Thyroid gland (tissue), 4 donors: ENCODE measurements at places on chromosomes 1 and 21. TPM values are rescaled to one million over a fixed set of nuclear protein-coding genes. Genes with fewer than 3 reads are reported as not detected.

DNA sequence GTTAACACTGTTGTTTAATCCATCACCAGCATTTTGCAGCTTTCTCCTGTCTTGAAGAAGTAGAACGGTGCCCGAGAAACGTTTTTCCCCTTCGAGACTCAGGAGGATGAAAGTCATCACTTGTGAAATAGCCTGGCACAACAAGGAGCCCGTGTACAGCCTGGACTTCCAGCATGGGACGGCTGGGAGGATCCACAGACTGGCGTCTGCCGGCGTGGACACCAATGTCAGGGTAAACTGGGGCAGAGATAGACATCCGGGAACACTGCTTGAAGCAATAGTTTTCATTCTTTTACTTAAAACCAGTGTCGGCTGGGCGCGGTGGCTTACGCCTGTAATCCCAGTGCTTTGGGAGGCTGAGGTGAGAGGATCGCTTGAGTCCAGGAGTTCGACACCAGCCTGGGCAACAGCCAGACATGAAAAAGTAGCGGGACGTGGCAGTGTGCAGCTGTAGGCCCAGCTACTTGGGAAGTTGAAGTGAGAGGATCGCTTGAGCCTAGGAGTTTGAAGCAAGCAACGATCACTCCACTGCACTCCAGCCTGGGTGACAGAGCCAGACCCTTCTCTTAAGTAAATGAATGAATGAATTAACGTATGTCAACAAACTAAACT is 945 bp downstream of the CHAF1B start:
- H3K4me3 ChIP-seq = no peak overlapping the region
- no peaks in the 10 kb centered on the region for H3K27me3 ChIP-seq
- no peaks in the 10 kb centered on the region for H3K4me1 ChIP-seq
- no peak for DNase-seq

Gene FAM72C
- 0.54 TPM for total RNA-seq

GRCh38 chr1:26218906-26219494 is 15.0 kb upstream of the CEP85 start:
- H3K27me3 ChIP-seq = no peaks in the 10 kb centered on the region
- peak; percentile 97 for DNase-seq
- H3K4me1 ChIP-seq = peaks cover 12% of the 10 kb centered on the region
- peak overlapping the region; percentile 23 for H3K27ac ChIP-seq
- H3K4me3 ChIP-seq = no peak overlapping the region
- no peaks in the 10 kb centered on the region for H3K36me3 ChIP-seq

- H3K36me3 ChIP-seq = peaks cover 4% of the 10 kb centered on the region
- H3K4me1 ChIP-seq = no peaks in the 10 kb centered on the region
- H3K4me3 ChIP-seq = no peak overlapping the region
- no peaks in the 10 kb centered on the region for H3K27me3 ChIP-seq
These were observed 35.7 kb upstream of the CLSTN1 start for GRCh38 chr1:9859281-9860014.

Gene EPHX1
- 297 TPM for total RNA-seq

Gene UBL4B
- total RNA-seq = not detected

Gene GJA9
- total RNA-seq = not detected

DNA sequence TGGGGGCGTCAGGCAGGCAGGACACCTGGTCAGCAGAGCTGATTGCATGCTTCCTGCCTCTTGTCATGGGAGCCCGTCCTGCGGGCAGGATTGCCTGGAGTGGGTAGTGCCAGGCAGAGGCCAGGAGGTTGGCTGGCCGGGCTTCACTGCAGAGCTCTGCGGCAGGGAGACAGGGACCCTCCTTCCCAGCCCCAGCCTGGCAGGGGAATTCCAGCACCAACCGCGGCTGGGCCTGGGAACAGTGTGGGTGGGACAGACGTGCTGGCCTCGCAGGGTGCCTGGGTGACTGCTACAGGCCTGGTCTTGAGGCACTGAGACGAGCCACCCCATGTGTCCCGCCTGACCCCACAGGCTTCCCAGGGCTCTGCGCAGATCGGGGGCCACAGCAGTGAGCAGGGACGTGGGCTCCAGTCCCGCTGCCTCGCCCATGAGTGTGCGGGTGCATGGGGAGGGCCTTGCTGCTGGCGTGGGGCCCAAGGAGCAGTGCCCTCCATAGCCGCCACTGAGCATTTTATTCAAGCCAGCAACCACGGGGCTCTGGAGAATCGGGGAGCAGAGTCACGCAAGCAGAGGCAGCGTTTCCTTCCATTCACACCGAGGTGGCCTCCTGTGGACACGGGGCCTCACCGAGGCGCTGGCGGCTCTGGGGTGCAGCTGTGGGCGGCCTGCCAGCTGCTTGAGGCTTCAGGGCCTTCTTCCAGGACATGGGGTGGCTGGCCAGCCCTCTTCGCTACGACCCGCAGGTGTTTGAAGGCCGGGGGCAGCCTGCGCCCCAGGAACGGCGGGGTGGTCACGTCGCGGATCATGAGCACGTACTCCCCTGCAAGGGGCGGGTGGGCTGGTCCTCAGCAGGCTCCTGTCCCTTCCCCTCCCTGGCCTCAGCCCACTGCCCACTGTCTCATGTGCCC is 70.3 kb downstream of the MORN1 start:
- no peak overlapping the region for H3K4me3 ChIP-seq
- peak; percentile 52 for DNase-seq
- H3K27me3 ChIP-seq = no peaks in the 10 kb centered on the region
- H3K4me1 ChIP-seq = peaks cover 66% of the 10 kb centered on the region

Gene CNR2
- 0.11 TPM for total RNA-seq

Gene GON4L
- total RNA-seq = 47.9 TPM

DNA sequence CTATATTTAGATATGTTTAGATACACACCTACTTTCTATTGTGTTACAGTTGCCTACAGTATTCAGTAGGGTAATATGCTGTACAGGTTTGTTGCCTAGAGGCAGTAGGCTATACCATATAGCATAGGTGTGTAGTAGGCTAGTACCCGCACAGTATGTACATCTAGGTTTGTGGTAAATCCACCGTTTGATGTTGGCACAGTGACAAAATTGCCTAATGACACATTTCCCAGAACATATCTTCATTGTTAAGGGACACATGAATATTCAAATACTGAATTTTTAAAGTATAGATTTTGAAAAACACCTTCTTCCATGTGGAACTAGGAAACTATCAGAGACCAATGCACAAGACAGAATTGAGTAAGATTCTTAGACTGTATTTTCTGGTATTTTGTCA is 22.6 kb upstream of the PDC start:
- no peaks in the 10 kb centered on the region for H3K27me3 ChIP-seq
- no peak overlapping the region for H3K4me3 ChIP-seq
- DNase-seq = no peak
- H3K36me3 ChIP-seq = no peaks in the 10 kb centered on the region
- no peaks in the 10 kb centered on the region for H3K4me1 ChIP-seq

DNA sequence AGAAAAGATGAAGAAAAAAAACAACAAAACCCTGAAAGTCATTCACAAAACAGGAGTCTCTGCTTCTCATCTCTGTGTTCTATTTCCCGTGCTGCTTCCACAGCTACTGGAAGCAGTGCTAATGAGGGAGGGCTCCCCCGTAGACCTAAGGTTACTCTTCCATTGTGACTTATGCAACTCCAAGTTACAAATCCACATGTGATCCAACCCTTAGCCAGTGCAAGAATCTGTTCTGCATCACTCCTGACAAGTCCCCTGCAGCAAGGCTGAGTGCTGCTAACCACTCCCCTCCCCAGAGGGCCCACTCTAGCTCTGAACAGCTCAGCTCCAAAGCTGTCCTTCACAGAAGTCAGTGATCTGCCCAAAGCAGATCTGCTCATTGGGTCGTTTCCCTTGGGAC is 10.3 kb downstream of the DNALI1 start:
- H3K27me3 ChIP-seq = no peaks in the 10 kb centered on the region
- DNase-seq = no peak
- peaks cover 57% of the 10 kb centered on the region for H3K36me3 ChIP-seq
- no peak overlapping the region for H3K4me3 ChIP-seq
- no peak overlapping the region for H3K27ac ChIP-seq
- H3K4me1 ChIP-seq = no peaks in the 10 kb centered on the region

Gene CD52
- total RNA-seq = not detected

DNA sequence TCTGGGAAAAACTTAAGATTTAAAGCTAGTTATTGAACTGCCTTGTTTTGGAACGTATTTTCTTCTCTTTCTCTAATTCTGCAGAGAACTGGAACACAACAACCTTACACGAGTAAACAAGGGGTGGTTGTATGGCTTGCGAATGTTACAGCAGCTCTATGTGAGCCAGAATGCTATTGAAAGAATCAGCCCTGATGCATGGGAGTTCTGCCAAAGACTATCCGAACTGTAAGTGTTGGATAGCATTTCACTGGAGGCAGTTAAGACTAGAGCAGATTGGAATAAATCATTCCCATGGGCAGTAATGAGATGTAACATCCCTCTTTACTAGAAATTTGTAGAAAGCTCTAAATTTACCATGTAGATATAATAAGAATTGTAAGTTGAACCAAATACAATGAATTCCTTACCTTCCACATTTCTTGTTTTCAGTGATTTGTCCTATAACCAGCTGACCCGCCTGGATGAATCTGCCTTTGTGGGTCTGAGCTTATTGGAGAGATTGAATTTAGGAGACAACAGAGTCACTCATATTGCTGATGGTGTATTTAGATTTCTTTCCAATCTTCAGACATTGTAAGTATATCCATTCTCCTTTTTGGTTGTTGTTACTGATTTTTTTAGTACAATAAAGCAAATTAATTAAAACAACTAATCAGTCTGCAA is 22.9 kb downstream of the LRIG2 start:
- H3K4me1 ChIP-seq = peaks cover 10% of the 10 kb centered on the region
- no peak overlapping the region for H3K27ac ChIP-seq
- no peak for DNase-seq
- H3K4me3 ChIP-seq = no peak overlapping the region
- H3K27me3 ChIP-seq = no peaks in the 10 kb centered on the region
- H3K36me3 ChIP-seq = peaks cover 48% of the 10 kb centered on the region

- H3K36me3 ChIP-seq = peaks cover 6% of the 10 kb centered on the region
- no peaks in the 10 kb centered on the region for H3K27me3 ChIP-seq
- H3K4me1 ChIP-seq = no peaks in the 10 kb centered on the region
- no peak for DNase-seq
- no peak overlapping the region for H3K4me3 ChIP-seq
These were observed 126.1 kb upstream of the KIAA1614 start for GRCh38 chr1:180786624-180787023.

DNA sequence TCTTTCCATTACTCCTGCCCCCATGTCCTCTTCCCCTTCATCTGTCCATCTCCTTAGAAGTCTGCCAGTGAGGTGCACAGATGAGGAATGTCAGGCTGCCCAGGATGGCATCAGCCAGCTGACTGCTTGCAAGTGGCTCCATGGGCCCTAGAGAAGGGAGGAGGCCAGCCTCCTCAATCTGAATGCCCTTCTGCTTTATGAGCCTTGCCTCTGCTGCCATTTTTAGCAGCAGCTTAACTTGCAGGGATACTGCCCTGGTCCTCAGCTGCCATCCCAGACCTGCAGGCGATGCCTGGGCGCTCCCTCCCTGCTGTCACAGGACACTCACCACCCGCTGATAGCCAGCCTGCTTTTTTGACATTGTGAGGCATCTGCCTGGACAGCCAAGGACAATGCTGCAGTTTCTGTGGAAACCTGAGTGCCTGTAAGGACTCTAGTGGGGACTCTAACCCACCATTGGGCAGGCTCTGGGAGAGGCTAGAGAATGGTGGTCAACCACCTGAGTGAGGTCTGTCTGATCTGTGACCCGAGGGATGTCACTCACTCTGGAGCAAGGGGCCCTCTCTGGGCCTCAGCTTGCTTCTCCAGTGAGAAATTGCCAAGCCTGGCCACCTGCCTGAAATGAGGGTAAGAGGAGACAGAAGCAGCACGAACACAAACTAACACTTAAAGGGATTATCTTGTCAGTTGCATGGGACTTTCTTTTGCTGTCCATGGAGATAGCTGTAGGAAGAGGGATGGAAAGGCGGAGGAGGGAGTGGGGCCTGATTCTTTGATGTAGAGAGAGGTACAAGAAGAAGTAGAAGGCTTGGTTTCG is 185.0 kb downstream of the MIS18A start:
- DNase-seq = no peak
- no peaks in the 10 kb centered on the region for H3K4me1 ChIP-seq
- no peaks in the 10 kb centered on the region for H3K27me3 ChIP-seq
- no peaks in the 10 kb centered on the region for H3K36me3 ChIP-seq
- H3K27ac ChIP-seq = no peak overlapping the region
- no peak overlapping the region for H3K4me3 ChIP-seq

- no peaks in the 10 kb centered on the region for H3K36me3 ChIP-seq
- H3K4me1 ChIP-seq = no peaks in the 10 kb centered on the region
- no peak overlapping the region for H3K27ac ChIP-seq
- no peak for DNase-seq
- no peak overlapping the region for H3K4me3 ChIP-seq
- H3K27me3 ChIP-seq = no peaks in the 10 kb centered on the region
These were observed 42.8 kb upstream of the SIM2 start for GRCh38 chr21:36656138-36656537.

DNA sequence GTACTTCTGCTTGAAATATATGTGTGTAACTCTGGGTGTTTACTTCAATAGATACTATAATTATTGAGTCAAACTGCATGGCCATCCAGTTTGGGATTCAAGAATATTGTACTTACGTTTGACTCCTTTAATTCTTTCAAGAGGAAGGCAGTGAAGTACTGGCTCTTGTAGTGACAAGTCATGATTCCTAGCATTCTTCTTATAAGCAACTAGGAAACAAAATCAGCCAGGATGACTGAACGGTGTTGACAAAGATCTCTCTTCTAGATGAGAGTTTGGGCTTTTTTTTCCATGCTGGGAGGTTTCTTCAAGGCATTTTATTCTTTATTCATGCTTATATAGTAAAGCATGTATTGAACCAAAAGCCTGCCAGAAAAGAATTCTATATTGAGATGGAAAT is 58.3 kb downstream of the CLEC20A start:
- H3K27me3 ChIP-seq = no peaks in the 10 kb centered on the region
- H3K36me3 ChIP-seq = peaks cover 9% of the 10 kb centered on the region
- no peaks in the 10 kb centered on the region for H3K4me1 ChIP-seq
- H3K4me3 ChIP-seq = no peak overlapping the region
- DNase-seq = no peak

Gene ATP1A4
- total RNA-seq = not detected

Gene NHLH1
- not detected for total RNA-seq

Gene FAM131C
- total RNA-seq = 0.42 TPM

Gene PFDN2
- 58.2 TPM for total RNA-seq

GRCh38 chr1:23343221-23344110 is 618 bp downstream of the HNRNPR start:
- H3K4me3 ChIP-seq = peak overlapping the region; percentile 78
- H3K36me3 ChIP-seq = no peaks in the 10 kb centered on the region
- H3K27ac ChIP-seq = peak overlapping the region; percentile 89
- H3K4me1 ChIP-seq = peaks cover 42% of the 10 kb centered on the region
- H3K27me3 ChIP-seq = no peaks in the 10 kb centered on the region

GRCh38 chr21:32315511-32316281 is 17.0 kb downstream of the MRAP start:
- DNase-seq = no peak
- no peak overlapping the region for H3K27ac ChIP-seq
- no peaks in the 10 kb centered on the region for H3K27me3 ChIP-seq
- H3K4me3 ChIP-seq = no peak overlapping the region
- peaks cover 49% of the 10 kb centered on the region for H3K36me3 ChIP-seq
- no peaks in the 10 kb centered on the region for H3K4me1 ChIP-seq

- no peaks in the 10 kb centered on the region for H3K27me3 ChIP-seq
- no peaks in the 10 kb centered on the region for H3K4me1 ChIP-seq
- no peak overlapping the region for H3K27ac ChIP-seq
These were observed 8.4 kb downstream of the SLC1A7 start for GRCh38 chr1:53134042-53134485.

Gene PPIAL4G
- total RNA-seq = 0.17 TPM

GRCh38 chr1:214850432-214851050 is 232.0 kb upstream of the KCNK2 start:
- DNase-seq = no peak
- H3K27me3 ChIP-seq = no peaks in the 10 kb centered on the region
- no peak overlapping the region for H3K27ac ChIP-seq
- H3K36me3 ChIP-seq = no peaks in the 10 kb centered on the region

GRCh38 chr1:186057086-186057485 is 318.0 kb downstream of the TPR start:
- no peaks in the 10 kb centered on the region for H3K36me3 ChIP-seq
- DNase-seq = no peak
- no peak overlapping the region for H3K27ac ChIP-seq
- peaks cover 17% of the 10 kb centered on the region for H3K4me1 ChIP-seq
- H3K4me3 ChIP-seq = no peak overlapping the region
